T47D (cell line): ENCODE measurements at places on chromosomes 12 and 14.

GRCh38 chr14:79167957-79168356 lies 997.8 kb downstream of the NRXN3 start:
- DNase-seq = no peak

DNA sequence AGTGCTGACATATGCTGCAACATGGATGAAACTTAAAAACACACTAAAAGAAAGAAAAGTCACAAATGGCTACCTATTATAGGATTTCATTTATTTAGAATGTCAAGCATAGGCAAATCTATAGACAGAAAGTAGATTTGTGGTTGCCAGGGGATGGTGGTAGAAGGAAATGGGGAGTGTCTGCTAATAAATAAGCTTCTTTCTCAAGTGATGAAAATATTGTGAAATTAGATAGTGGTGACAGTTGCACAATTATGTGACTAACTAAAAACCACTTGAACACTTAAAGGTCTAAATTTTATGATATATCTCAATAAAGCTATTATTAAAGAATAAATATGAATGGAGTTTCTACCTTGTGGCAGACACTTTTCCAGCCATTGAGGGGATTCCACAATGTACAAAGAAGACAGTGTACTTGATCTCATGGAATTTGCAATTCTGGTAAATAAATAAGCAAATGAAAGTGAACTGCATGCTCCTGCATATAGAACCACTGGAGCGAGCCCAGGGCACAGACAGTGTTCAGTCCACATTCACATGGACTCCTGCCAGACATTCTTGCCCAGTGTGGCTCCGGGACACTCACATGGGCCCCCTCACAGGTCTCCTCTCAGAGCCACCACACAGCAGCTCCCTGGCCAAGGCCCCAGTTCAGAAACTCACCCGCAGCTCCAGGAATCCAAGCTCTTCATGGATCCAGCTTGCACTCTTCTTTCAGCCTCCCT lies 107.1 kb upstream of the ARID2 start:
- DNase-seq = no peak

DNA sequence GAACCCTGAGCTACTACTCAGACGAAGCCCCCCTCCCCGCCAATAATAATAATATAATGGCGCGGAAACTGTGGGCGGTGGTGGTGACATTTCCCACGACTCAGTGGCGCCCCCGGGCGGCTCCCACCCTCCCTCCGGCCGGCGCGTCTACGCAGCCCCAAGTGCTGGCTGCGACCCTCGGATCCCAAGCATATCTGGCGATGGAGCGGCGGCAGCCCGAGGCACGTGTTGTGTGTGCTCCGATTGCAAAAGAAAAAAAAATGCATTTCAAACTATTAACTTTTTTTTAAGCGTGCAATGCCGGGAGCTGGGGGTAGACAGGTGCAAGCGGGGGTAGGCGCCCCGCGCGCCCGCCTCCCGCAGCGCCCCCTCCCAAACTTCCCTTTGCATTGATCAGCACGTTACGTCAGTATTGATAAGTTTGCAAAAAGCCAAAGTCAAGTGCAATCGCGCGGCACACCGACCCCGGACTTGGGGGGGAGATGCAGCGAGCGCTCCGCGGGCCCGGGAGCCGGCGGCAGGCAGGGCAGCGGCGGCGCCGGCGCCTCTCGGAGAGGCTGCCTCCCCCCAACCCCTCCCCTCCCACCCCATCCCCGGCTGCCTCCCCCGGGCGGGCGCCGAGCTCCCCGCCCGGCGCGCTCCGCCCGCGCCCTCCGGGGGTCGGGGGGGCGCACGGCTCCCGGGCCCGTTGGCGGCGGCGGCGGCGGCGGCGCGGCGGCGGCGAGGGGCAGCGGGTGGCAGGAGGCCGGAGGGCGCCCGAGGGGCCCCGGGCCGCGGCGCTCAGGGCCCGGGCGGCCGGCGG lies 113.1 kb upstream of the MYL2 start:
- DNase-seq = no peak

DNA sequence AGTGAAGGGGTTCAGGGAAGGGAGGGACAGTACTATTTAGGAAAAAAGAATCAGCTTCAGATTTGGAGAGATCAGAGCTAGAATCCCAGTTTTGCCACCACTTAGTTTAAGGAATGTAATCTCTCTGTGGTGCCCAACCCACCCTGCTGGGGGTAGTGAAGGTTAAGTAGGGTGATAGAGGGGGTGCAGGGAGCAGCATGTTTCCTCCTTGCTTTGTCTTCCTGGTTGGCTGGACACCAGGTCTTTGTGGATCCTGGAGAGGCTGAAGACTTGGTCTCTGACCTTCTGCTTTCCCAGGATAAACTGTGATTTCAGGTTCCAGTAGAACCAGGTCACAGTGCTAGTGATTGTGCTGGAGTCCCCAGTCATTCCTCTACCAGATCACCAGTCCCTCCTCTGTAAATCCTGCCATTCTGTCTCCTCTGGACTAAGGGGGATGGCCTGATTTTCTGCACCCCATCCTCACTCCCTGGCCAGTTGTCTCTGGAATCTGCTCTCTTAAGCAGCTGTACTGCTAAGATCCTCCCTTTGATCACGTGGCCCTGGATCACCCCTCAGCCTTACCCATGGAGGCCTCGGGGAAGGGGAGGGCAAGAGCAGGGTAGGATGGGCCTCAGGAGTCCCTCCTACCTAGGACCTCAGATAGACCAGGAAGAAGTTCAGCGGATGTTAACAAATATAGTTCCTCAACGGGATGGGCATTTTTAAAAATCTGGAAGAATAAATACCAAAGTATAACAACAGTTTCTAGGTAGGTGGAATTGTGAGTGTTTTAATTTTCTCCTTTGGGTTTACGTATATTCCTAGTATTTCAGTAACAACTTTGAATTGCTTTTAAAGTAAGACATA lies 3.1 kb downstream of the MAP3K12 start:
- peak; percentile 42 for DNase-seq

- no peak for DNase-seq
These were observed 157.5 kb downstream of the TMTC3 start for GRCh38 chr12:88299567-88300101.

- DNase-seq = no peak
These were observed 67.7 kb upstream of the TBX3 start for GRCh38 chr12:114751712-114752111.
